ENCODE measurements at places on chromosomes 11 and 22.

- no peak for DNase-seq
These were observed 1.0 kb upstream of the PLAAT2 start for GRCh38 chr11:63564056-63564774.

DNA sequence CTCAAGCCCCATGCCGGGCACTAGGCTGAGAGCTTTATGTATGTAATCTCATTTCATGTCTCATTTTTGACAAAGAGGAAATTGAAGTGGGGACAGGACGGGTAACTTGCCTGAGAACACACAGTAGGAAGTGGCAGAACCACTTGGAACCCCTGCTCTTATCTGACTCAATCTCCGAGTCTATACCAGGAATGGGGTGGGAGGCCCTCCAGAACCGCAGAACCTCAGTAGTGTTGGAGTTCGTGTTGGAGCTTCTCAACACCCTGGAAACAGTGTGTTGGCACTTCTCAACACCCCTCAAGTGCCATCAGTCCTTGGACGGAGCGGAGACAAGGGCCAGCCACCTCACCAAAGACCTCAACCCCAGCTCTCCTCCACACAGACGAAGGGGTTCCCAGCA is 38.8 kb upstream of the POLA2 start:
- no peak for DNase-seq

DNA sequence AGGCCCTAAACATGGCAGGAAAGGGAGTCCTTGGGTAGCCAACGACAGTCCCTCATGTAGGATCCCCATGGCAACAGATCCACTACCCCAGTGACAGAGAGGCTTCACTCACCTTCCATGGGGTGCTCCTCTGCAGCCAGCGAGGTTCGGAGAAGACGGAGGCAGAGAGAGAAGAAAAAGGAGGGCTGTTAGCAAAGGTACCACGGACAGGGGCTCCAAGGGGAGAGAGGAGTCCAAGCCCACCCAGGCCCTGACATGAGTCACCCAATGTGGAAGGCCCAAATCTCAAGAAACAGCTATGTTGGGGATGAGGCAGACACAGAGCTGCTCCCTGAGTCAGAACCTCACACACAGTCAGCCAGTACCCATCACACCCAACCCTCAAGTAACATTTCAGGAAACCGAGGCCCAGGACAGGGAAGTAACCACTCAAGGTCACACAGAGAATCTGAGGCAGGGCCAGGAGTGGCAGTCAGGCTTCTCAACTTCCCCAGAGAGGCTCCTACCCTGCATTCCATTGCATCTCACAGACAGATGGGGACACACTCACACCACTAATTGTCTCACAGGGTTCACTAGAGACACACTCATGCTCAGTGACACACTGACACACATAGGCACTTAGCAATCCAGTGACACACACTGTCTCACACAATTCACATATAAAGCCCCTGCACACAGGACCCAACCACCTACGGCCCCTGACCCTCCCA is 25.2 kb downstream of the NRXN2 start:
- DNase-seq = no peak

- no peak for DNase-seq
These were observed 1.7 kb downstream of the TSPAN18 start for GRCh38 chr11:44728491-44728910.

DNA sequence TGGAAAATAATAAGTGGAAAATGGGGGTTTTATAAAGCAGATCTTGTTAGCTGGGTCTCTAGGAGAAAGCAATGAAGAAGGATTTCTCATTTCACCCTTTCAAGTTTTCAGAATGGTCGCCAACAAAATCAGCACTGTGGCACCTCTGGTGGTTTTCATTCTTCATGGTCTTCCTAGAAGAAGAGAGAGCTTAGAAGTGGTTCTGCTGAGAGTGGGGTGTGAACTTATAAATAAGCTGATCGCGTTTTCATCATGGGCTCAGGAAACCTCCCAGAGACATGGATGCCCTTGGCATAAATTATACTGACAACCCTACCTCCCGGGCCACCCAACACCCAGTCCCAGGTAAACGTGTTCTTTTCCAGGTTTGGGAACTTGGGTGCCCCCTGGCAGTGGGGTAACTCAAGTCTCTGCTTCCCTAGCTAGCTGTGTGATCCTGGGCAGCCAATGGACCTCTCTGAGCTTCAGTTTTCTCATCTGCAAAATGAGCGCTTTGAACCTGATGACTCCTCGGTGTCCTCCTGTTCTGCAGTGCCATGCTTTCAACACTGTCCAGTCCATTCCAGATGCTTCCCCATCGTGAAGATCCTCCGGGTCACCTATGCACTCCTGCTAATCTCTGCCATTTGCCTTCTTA is 72.6 kb upstream of the GRAMD1B start:
- DNase-seq = peak; percentile 41

- DNase-seq = no peak
These were observed 4.9 kb downstream of the MYOD1 start for GRCh38 chr11:17724020-17724908.

DNA sequence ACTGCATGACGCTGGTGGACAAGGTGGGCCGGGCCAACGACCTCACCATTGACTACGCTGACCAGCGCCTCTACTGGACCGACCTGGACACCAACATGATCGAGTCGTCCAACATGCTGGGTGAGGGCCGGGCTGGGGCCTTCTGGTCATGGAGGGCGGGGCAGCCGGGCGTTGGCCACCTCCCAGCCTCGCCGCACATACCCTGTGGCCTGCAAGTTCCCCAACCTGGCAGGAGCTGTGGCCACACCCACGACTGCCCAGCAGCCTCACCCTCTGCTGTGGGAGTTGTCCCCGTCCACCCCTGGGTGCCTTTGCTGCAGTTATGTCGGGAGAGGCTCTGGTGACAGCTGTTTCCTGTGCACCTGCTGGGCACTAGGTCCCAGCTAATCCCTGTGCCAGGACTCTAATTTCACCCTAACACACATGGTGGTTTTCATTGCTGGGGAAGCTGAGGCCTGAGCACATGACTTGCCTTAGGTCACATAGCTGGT is 49.0 kb upstream of the PPP6R3 start:
- DNase-seq = no peak

DNA sequence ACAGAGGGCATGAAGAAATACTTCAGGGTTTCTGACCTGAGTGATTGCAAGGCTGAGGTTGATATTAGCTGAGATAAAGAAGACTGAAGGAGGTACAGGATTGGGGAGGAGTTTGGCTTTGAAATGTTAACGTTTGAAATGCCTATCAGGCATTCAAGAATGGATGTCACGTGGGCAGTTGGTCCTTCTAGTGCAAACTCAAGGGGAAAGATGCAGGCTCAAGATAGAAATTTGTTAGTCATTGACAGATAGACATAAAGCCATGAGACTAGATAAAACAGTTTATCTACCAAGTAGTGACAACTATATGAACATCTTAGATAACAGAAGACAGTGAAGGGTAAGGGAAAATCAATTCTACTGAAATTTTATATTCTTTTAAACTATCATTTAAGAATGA is 23.1 kb downstream of the TTC17 start:
- no peak for DNase-seq

DNA sequence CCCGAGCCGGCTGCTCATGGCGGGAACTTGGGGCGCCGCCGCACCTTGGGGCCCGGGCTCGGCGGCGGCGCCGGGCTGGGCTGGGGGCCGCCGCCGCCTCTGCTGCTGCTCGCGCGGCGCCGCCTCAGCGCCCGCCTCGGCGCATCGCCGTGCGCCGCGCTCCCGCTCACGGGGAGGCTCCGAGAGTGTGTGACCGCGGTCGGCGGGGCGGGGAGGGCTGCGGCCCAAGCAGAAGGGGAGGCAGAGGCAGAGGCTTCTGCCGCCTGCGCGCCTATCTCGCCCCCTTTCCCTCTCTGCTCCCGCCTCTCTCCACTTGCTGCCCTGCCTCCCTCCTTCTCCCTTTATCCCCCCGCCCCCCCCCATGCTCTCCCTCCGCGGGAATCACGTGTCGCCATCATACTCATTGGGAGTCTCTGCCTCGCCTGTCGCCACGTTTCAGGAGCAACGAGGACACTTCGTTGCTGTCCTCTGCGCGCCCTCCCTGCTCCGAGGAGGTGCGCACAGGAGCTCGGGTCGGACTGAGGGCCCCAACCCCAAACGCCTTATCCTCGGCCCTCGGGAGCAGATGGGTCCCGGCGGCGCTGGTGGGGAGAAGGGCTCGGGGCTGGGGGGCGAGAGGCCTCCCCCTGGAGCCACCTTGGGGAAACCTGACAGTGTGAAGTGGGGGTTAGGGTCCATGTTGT is at the start of gene GUCY1A2:
Gene GUCY1A2 (minus strand): TSS at position 258 of the 683 bp plus-strand sequence. CDS start 421 bp downstream, outside the sequence.
- DNase-seq = no peak

GRCh38 chr11:85310479-85310878 is 316.7 kb downstream of the DLG2 start:
- DNase-seq = no peak

DNA sequence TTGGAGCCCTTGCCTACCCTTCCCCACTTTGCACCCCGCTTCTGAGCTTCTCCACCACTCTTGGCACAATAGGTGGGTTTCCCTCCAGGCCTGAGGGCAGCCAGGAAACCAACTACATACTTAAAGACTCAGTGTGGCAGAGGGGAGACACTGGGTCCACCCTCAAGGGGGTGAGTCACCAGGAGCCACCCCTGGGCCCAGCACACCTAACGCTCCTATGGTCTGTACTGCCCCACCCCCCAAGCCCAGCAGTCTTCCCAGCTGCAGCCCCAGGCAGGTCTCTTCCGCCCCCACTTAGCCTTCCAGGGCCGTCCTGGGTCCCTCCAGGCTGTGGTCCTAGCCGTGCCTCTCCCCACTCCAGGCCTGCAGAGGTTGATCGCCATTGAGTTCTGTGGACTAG is 3.2 kb upstream of the TMPRSS13 start:
- DNase-seq = no peak

- DNase-seq = no peak
These were observed at the start of gene RHOG for GRCh38 chr11:3840870-3841425. TSS of gene RHOG (minus strand) at chr11:3840959. CDS start at chr11:3828138, 12,821 bp downstream.

DNA sequence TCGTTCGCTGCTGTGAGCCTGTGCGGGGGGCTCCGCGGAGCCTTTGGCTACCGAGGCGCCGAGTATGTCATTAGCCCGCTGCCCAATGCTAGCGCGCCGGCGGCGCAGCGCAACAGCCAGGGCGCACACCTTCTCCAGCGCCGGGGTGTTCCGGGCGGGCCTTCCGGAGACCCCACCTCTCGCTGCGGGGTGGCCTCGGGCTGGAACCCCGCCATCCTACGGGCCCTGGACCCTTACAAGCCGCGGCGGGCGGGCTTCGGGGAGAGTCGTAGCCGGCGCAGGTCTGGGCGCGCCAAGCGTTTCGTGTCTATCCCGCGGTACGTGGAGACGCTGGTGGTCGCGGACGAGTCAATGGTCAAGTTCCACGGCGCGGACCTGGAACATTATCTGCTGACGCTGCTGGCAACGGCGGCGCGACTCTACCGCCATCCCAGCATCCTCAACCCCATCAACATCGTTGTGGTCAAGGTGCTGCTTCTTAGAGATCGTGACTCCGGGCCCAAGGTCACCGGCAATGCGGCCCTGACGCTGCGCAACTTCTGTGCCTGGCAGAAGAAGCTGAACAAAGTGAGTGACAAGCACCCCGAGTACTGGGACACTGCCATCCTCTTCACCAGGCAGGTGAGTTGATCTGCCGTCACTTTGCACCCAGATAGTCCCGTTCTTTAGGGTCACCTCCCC is 1.0 kb downstream of the ADAMTS15 start:
- DNase-seq = no peak

DNA sequence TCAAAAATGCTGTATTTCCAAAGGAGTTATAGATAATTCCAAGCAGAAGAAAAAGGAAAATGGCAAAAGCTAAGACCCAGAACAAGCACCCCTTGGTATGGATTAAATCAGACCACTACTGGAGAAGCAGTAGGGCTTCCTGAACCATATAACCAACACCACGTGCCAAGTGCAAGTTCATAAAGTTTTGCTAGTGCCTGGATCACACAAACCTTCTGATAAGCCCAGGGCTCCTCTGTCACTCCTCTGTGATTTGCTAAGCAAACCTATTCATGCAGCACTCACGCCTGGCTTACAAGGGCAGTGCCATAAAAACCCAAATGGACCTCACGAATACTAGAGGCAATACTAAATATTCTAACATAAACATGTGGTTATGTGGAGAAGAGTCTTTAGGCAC is 13.3 kb downstream of the LARGE1 start:
- DNase-seq = no peak

DNA sequence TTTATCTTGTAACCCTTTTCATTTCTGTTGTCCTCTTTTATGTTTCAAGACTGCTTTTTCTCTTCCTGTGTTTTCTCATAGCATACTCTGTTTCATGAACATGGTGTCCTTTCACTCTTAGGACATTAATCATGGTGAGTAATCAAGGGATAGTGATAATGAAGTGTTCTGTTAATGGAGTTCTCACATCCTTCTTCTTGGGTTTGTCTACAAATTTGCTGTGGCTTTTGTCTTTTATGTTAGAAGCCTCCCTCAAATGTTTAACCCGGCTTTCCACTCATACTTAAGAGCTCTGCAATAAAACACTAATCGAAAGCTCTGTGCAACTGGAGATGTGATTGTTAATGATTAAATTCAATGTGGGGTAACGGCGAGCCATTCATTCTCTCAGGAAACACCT is 593.6 kb downstream of the NELL1 start:
- DNase-seq = no peak

- DNase-seq = no peak
These were observed 9.5 kb downstream of the STK33 start for GRCh38 chr11:8584511-8584910.

DNA sequence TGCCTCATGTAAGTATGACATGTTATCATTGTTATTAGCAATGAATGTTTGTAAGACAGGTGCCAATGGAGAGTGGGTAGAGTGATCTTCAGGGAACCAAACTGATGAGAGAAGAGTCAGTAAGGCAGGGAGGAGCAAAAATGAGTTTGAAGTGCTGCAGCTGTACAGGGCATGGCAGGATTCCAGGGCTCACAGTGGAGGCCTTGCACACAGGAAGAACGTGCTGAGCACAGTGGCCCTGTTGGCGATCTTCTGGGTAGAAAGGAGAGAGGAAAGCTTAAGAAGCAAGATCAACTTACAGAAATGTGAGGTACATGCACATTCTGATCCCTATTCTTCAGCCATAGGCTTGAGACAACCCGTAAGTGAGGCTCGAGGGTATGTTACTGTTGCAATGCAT is 219.3 kb upstream of the TMEM45B start:
- DNase-seq = no peak

DNA sequence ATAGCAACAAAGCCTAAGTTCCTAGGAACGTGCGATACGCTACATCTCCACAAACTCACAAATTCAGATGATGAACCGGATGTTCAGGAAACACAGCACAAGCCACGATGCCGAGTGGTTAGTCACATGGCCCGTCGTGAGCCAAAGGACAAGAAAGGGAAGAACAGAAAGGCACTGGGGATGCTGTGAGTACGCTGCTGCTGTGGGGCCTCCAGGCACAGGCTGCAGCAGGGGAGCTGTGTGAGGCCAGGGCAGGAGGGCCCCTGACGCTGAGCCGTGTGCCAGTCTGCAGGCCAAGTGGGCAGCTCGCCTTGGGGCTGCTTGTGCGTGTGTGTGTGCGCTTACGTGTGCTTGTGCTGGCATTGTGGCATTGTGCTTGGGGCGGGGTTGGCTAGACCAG is 89.4 kb downstream of the CTTN start:
- DNase-seq = no peak

GRCh38 chr11:46637546-46637945 is 20.2 kb downstream of the ATG13 start:
- DNase-seq = no peak
